SJSA1 (cell line): ENCODE measurements at places on chromosomes 7 and 10. TPM values are rescaled to one million over a fixed set of nuclear protein-coding genes. Genes with fewer than 3 reads are reported as not detected.
A peak's percentile ranks its signal among the peaks of the same experiment; 100 is the strongest.

The SAMD9L gene
- 13.1 and 16.4 TPM in 2 replicates for total RNA-seq

The CDK1 gene
- total RNA-seq = 255 and 302 TPM in 2 replicates

The SLIT1 gene
- not detected in 2 replicates for total RNA-seq

The UBE2D4 gene
- total RNA-seq = 12.1 and 13.0 TPM in 2 replicates

- DNase-seq = no peak
- no peak overlapping the region for H3K27ac ChIP-seq
- H3K4me3 ChIP-seq = no peak overlapping the region
- no peaks in the 10 kb centered on the region for H3K4me1 ChIP-seq
- no peaks in the 10 kb centered on the region for H3K27me3 ChIP-seq
- no peaks in the 10 kb centered on the region for H3K36me3 ChIP-seq
These were observed 137.9 kb upstream of the MKI67 start for GRCh38 chr10:128263891-128264688.

GRCh38 chr10:110357252-110357780 lies 52.6 kb upstream of the SMNDC1 start:
- peak; percentile 70 for DNase-seq
- H3K27me3 ChIP-seq = no peaks in the 10 kb centered on the region
- H3K36me3 ChIP-seq = no peaks in the 10 kb centered on the region
- no peak overlapping the region for H3K4me3 ChIP-seq

DNA sequence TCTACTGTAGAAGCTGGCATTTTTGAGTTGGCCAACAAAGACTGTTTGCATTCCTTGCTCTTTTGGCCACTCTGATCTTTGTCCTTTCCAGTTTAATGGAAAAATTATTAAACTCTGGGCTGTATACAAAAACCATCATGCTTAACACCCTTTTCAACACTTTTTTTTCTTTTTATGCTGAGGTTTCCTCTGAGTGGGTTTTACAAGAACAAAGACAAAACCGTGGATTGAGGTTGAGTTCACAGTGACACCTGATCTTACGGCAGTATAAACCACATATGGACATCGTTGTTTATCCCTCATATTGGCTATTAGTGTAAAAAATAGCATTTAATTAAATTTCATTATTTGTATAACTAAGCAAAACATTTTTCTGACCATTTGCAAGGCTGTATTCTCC lies 21.8 kb downstream of the MGAM start:
- 0 out of 2 replicates have a peak, but pooled peaks cover 4% of the 10 kb centered on the region for H3K27me3 ChIP-seq
- H3K27ac ChIP-seq = no peak overlapping the region
- H3K4me3 ChIP-seq = no peak overlapping the region
- DNase-seq = no peak
- H3K4me1 ChIP-seq = no peaks in the 10 kb centered on the region

DNA sequence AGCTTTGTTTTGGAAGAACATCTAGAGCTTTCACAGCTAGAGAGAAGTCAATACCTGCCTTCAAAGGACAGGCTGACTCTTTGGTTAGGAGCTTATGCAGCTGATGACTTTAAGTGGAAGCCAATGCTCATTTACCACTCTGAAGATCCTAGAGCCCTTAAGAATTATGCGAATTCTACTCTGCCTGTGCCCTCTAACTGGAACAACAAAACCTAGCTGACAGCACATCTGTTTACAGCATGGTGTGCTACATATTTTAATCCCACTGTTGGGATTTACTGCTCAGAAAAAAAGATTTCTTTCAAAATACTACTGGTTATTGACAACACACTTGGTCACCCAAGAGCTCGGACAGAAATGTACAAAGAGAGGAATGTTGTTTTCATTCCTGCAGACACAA lies 57.3 kb downstream of the PALS2 start:
- H3K4me3 ChIP-seq = no peak overlapping the region
- H3K36me3 ChIP-seq = no peaks in the 10 kb centered on the region

DNA sequence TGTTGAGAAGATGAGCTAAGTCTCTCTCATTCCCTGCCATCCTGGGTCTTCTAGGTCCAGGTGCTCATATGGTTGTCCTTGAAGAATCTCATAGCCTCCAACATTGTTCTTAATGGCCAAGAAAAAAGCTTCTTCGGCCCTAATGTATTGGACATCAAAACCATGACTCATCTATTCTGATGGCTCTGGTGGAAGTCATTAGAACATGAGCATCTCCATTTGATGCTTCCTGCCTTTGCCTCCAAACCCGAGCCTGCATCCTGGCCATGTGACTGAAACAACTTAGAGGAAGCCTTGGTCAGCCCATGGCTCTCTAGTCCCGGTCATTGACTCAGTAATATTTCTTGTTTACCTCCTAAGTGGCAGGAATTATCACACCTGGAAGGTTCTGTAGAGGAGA lies 264.1 kb upstream of the FZD8 start:
- H3K27ac ChIP-seq = no peak overlapping the region
- no peaks in the 10 kb centered on the region for H3K27me3 ChIP-seq
- H3K4me3 ChIP-seq = no peak overlapping the region
